Stimulated activated CD4-positive, alpha-beta T cell treated with anti-CD3 and anti-CD28 coated beads, Interleukin-4, amount 100 ng/mL, for 24 hours (primary cell): ENCODE measurements at places on chromosomes 7 and 10.

- DNase-seq: no peak
Measured at GRCh38 chr7:64736575-64736974, 57.7 kb upstream of the ZNF138 start.

DNA sequence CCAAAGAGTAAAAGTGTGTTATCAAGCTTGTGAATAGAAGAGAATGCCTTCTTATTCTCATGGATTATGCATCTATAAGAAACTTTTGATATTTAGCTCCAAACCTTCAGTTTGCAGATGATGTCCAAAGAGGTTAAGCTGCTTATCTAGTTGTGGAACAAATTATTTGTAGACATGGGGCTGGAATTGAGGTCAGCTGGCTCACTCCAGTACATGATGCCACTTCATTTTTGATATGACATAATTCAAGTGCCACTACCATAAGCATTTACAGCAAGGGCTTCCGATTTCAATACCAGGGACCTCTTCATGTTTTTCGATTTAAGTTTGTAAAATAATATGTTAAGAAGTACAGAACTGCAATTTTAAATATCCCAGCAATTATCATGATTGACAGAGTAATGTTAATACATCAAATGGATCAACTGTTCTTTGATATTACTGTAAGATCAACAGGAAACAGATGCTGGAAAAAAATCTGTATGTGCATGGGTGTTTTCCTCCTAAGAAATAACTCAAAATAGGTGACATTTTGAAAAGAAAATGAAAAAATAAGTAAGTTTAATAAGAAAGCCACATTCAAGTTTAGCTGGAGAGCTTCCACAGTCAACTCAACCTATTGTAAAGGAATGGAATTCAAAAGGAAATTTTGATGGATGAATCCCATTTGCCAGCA, 12.7 kb downstream of the FAM3C start:
- no peak for DNase-seq

GRCh38 chr10:86300399-86300925, 66.1 kb downstream of the GRID1 start:
- no peak for DNase-seq

GRCh38 chr7:78679112-78679876, 774.2 kb downstream of the MAGI2 start:
- DNase-seq: no peak
